ENCODE measurements at places on chromosomes 1 and 21.

DNA sequence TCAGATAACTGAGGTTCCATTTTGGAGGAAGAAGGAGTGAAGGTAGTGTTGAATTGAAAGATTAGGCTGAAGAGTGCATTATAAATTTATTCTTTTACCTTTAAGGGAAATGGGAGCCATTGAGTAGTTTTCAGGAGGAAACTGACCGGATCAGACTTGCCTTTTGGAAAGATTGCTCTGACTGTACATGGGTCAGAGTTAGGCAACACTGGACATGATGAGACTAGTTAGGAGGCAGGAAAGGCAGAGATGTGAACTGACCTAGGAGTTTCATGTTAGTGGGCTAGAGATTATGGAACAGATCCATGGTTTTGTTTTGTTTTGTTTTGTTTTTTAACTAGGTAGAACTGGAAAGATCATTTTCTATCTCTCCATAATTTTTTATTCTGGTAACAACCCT, 78.2 kb downstream of the SNX7 start:
- DNase-seq: no peak
- H3K27ac ChIP-seq: no peak overlapping the region
- H3K4me3 ChIP-seq: no peak overlapping the region
- no peaks in the 10 kb centered on the region for H3K4me1 ChIP-seq
- H3K27me3 ChIP-seq: peaks cover 14% of the 10 kb centered on the region

DNA sequence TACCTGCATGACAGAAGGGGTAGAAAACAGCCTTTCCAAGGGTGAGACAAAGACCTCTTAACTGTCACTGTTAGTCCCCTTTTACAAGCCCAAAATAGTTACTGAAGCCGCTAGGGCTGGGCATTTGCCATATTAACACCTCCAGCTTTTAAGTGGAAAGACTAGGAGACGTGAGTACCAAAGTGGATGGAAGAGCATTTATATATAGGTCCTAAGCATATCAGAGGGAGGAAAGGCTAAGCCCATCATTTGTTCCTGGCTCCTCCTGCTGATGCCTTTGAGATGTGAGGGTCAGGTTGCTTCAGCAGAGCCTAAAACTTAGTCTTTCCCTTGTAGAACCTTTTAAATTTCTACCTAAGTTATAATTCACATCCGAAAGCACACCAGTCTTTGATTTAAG, 25.7 kb upstream of the APOBEC4 start:
- peaks cover 1% of the 10 kb centered on the region for H3K36me3 ChIP-seq
- no peaks in the 10 kb centered on the region for H3K4me1 ChIP-seq
- no peak overlapping the region for H3K4me3 ChIP-seq
- no peak for DNase-seq
- no peak overlapping the region for H3K27ac ChIP-seq

GRCh38 chr21:34887725-34888568, 161.2 kb downstream of the RUNX1 start:
- peak overlapping the region; percentile 91 for H3K4me3 ChIP-seq
- peaks cover 26% of the 10 kb centered on the region for H3K36me3 ChIP-seq
- no peaks in the 10 kb centered on the region for H3K27me3 ChIP-seq
- DNase-seq: peak; percentile 93
- peak overlapping the region; percentile 99 for H3K27ac ChIP-seq
- peaks cover 35% of the 10 kb centered on the region for H3K4me1 ChIP-seq

- DNase-seq: no peak
- no peak overlapping the region for H3K27ac ChIP-seq
- no peaks in the 10 kb centered on the region for H3K4me1 ChIP-seq
These were observed 42.1 kb downstream of the NOS1AP start for GRCh38 chr1:162111572-162111971.

DNA sequence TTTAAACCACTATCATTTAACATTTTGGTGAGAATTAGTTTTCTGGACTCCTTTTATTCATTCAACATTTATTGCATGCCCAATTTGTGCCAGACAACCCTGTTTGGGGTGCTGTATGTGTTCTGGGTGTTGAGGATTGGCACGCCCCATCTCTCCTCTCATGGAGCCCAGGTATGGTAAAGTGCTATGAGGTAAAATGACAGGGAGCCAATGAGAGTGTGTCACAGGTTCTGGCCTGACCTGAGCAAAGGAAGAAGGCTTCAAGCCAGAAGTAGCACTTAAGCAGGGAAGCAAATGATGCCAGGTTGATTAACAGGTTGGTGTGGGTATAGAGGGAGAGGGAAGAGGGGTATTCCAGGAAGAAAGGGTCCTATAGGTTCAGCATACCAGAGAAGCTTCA, 21.1 kb upstream of the SLC22A15 start:
- H3K4me3 ChIP-seq: no peak overlapping the region
- peaks cover 2% of the 10 kb centered on the region for H3K4me1 ChIP-seq
- H3K36me3 ChIP-seq: no peaks in the 10 kb centered on the region
- H3K27me3 ChIP-seq: peaks cover 16% of the 10 kb centered on the region
- no peak for DNase-seq
- H3K27ac ChIP-seq: no peak overlapping the region

GRCh38 chr1:178688244-178688643, 36.8 kb upstream of the RALGPS2 start:
- H3K27ac ChIP-seq: no peak overlapping the region
- DNase-seq: no peak
- no peaks in the 10 kb centered on the region for H3K36me3 ChIP-seq

- H3K36me3 ChIP-seq: no peaks in the 10 kb centered on the region
- no peak overlapping the region for H3K4me3 ChIP-seq
- peaks cover 8% of the 10 kb centered on the region for H3K4me1 ChIP-seq
- H3K27ac ChIP-seq: no peak overlapping the region
- DNase-seq: no peak
These were observed 33.8 kb upstream of the SLC45A1 start for GRCh38 chr1:8284127-8284526.

DNA sequence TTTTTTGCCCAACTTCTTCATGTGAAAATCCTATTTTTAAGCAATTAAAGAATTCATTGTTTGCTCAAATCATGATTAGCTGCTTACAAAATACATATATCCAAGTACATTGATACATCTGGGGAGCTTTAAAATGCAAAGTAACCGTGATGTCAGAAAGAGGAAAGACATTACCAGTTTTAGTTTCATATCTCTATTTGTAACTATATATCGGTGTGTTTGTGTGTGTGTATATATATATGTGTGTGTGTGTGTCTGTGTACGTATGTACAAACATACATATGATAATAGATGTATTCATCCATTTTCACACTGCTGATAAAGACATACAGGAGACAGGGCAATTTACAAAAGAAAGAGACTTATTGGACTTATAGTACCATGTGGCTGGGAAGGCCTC, 310.1 kb downstream of the DPYD start:
- H3K36me3 ChIP-seq: peaks cover 3% of the 10 kb centered on the region
- no peaks in the 10 kb centered on the region for H3K27me3 ChIP-seq
- no peak for DNase-seq
- H3K4me3 ChIP-seq: no peak overlapping the region
- H3K4me1 ChIP-seq: no peaks in the 10 kb centered on the region

GRCh38 chr21:43318841-43319781, 107.8 kb downstream of the SIK1 start:
- peaks cover 7% of the 10 kb centered on the region for H3K27me3 ChIP-seq
- no peaks in the 10 kb centered on the region for H3K36me3 ChIP-seq
- H3K27ac ChIP-seq: no peak overlapping the region

GRCh38 chr1:165495858-165496205, 48.0 kb upstream of the LRRC52 start:
- H3K27ac ChIP-seq: no peak overlapping the region
- H3K36me3 ChIP-seq: no peaks in the 10 kb centered on the region
- H3K27me3 ChIP-seq: peaks cover 3% of the 10 kb centered on the region
- DNase-seq: no peak

GRCh38 chr1:29672416-29673227, 436.3 kb downstream of the PTPRU start:
- H3K4me3 ChIP-seq: no peak overlapping the region
- no peaks in the 10 kb centered on the region for H3K36me3 ChIP-seq
- H3K4me1 ChIP-seq: no peaks in the 10 kb centered on the region
- H3K27me3 ChIP-seq: peaks cover 6% of the 10 kb centered on the region

GRCh38 chr1:41571041-41571440, 86.6 kb upstream of the EDN2 start:
- H3K27ac ChIP-seq: no peak overlapping the region
- H3K4me3 ChIP-seq: no peak overlapping the region
- no peaks in the 10 kb centered on the region for H3K27me3 ChIP-seq
- no peak for DNase-seq
- H3K36me3 ChIP-seq: peaks cover 69% of the 10 kb centered on the region
- peaks cover 33% of the 10 kb centered on the region for H3K4me1 ChIP-seq

DNA sequence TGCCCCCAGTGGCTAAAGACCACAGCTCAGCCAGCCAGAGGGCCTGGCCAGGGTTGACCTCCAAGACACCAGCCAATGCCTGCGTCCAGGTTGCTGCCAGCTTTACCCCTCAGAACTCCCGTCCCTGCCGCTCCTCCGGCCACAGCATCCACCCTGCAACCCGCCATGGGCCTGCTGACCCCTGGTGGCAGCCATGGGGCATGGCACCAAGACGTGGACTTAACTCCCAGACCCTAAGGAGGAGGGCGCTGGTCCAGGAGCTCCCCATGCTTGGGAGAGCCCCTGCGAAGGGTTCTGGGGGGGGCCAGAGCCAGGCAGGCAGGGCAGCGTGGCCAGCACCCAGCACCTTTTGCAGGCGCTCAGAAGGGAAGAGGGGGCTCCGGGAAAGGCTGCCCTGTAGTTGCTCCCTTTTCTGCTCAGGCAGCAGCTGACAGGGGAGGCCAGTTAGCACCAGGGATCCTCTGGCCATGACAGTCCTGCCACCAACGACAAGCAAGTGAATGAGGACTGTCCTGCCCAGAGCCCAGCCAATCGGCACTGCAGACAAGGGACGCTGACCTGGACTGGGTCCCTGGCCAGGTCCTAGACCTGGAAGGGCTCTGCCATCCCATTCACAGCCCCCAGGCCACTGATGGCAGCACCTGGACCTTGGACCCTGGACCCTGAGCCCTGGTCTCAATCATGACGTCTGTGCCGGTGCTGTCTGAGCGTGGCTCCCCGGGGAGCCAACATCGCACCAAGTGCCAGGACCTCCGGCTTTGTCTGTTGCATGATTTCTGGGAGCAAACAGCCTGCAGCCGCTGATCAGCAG, 246.2 kb downstream of the NPHP4 start:
- no peaks in the 10 kb centered on the region for H3K36me3 ChIP-seq
- H3K4me3 ChIP-seq: no peak overlapping the region
- H3K27ac ChIP-seq: no peak overlapping the region
- H3K27me3 ChIP-seq: peaks cover 18% of the 10 kb centered on the region
- H3K4me1 ChIP-seq: no peaks in the 10 kb centered on the region

GRCh38 chr1:38334930-38335592, 288.5 kb upstream of the POU3F1 start:
- peak; percentile 28 for DNase-seq
- H3K36me3 ChIP-seq: no peaks in the 10 kb centered on the region
- peaks cover 3% of the 10 kb centered on the region for H3K27me3 ChIP-seq
- H3K4me3 ChIP-seq: no peak overlapping the region
- peaks cover 8% of the 10 kb centered on the region for H3K4me1 ChIP-seq

DNA sequence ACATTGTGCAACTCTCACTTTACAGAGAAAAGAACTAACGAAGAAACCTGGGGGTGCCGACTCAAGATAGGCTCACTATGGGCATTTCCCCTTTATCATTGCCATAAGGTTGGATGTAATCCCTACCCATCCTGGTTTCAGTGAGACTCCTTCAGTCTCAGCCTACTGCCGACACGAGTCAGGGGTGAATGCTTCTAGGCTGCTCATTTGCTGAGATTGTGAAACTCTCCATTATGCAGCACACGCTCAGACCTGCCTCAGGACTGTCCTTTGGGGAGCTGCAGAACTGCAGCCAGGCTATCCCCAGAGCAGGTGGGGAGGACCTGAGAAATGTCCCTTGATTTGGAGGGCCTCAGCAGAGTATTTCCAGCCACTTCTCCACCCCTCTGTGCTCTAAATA, 22.2 kb downstream of the TSHB start:
- H3K4me3 ChIP-seq: no peak overlapping the region
- no peaks in the 10 kb centered on the region for H3K36me3 ChIP-seq
- no peak for DNase-seq
- H3K4me1 ChIP-seq: no peaks in the 10 kb centered on the region

GRCh38 chr1:109395602-109396512, 1.9 kb downstream of the SORT1 start:
- H3K27ac ChIP-seq: no peak overlapping the region
- peaks cover 47% of the 10 kb centered on the region for H3K27me3 ChIP-seq
- no peaks in the 10 kb centered on the region for H3K36me3 ChIP-seq
- no peak overlapping the region for H3K4me3 ChIP-seq
- H3K4me1 ChIP-seq: peaks cover 12% of the 10 kb centered on the region

- no peaks in the 10 kb centered on the region for H3K27me3 ChIP-seq
- no peak for DNase-seq
- H3K4me1 ChIP-seq: no peaks in the 10 kb centered on the region
These were observed 397.9 kb downstream of the NPHP4 start for GRCh38 chr1:5594056-5594956.

- peaks cover 1% of the 10 kb centered on the region for H3K36me3 ChIP-seq
- H3K27ac ChIP-seq: no peak overlapping the region
- DNase-seq: no peak
- H3K27me3 ChIP-seq: peaks cover 5% of the 10 kb centered on the region
- no peak overlapping the region for H3K4me3 ChIP-seq
- no peaks in the 10 kb centered on the region for H3K4me1 ChIP-seq
These were observed 6.8 kb upstream of the ZBTB40 start for GRCh38 chr1:22444856-22445255.

GRCh38 chr1:36516372-36517010, 33.8 kb upstream of the CSF3R start:
- DNase-seq: peak; percentile 52
- no peaks in the 10 kb centered on the region for H3K36me3 ChIP-seq
- no peak overlapping the region for H3K27ac ChIP-seq
- no peak overlapping the region for H3K4me3 ChIP-seq
- no peaks in the 10 kb centered on the region for H3K4me1 ChIP-seq

- H3K4me1 ChIP-seq: peaks cover 28% of the 10 kb centered on the region
- H3K27me3 ChIP-seq: no peaks in the 10 kb centered on the region
- no peak overlapping the region for H3K27ac ChIP-seq
- no peak overlapping the region for H3K4me3 ChIP-seq
These were observed 202.7 kb downstream of the RHOU start for GRCh38 chr1:228937851-228938536.

DNA sequence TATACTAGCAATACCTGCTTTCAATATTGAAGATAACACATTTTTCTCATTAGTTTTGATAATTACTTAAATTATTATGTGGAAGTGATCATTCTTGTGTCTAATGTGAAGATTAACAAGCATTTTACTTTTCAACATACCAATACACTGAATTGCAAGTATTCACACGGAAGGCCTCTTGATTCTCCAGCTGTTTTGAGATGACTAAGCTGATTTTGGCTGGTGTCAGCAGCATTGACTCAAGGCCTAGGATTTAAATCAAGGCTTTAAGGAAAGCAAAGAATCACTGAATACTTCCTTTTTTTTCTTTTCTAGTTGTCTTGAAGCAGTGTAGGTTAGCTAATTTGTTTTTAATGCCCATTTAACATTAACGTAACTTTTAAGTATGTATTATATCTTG, 373.7 kb downstream of the SRGAP2C start:
- H3K36me3 ChIP-seq: no peaks in the 10 kb centered on the region
- no peak for DNase-seq
- no peaks in the 10 kb centered on the region for H3K27me3 ChIP-seq
- no peak overlapping the region for H3K27ac ChIP-seq

- no peak overlapping the region for H3K27ac ChIP-seq
- no peak for DNase-seq
- H3K36me3 ChIP-seq: no peaks in the 10 kb centered on the region
- H3K4me1 ChIP-seq: peaks cover 16% of the 10 kb centered on the region
- peaks cover 4% of the 10 kb centered on the region for H3K27me3 ChIP-seq
These were observed 6.2 kb downstream of the C1orf198 start for GRCh38 chr1:230861970-230862595.

GRCh38 chr1:99811747-99812146, 38.4 kb upstream of the AGL start:
- H3K36me3 ChIP-seq: no peaks in the 10 kb centered on the region
- no peak overlapping the region for H3K4me3 ChIP-seq

- peaks cover 3% of the 10 kb centered on the region for H3K27me3 ChIP-seq
- no peak for DNase-seq
- H3K4me1 ChIP-seq: peaks cover 7% of the 10 kb centered on the region
- H3K36me3 ChIP-seq: no peaks in the 10 kb centered on the region
These were observed 95.5 kb downstream of the TNFSF18 start for GRCh38 chr1:172955161-172955815.

Data from activated naive CD4-positive, alpha-beta T cell treated with anti-CD3 and anti-CD28 coated beads for 36 hours (primary cell).